ENCODE measurements at places on chromosomes 2 and 18.

GRCh38 chr2:151037434-151037833, 224.2 kb downstream of the RBM43 start:
- no peak for DNase-seq

DNA sequence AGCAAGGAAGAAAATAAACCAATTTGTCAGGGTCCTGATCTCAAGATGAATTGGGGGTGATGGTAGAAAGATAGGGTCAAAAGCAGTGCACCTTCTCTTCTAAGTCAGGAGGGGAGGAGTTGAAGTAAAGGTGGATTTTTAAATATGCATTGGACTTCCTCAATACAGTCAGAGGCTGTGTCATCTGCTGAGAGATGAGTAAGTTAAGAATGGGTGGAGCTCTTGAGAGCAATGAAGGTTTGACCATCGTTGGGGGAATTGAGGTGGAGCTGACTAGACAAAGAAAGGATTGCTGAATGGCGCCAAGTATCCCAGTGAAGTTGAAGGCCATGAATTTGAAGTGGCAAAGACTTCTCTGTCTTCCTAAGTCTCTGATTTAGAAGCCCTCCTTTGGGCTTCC, 18.4 kb upstream of the CPO start:
- no peak for DNase-seq

DNA sequence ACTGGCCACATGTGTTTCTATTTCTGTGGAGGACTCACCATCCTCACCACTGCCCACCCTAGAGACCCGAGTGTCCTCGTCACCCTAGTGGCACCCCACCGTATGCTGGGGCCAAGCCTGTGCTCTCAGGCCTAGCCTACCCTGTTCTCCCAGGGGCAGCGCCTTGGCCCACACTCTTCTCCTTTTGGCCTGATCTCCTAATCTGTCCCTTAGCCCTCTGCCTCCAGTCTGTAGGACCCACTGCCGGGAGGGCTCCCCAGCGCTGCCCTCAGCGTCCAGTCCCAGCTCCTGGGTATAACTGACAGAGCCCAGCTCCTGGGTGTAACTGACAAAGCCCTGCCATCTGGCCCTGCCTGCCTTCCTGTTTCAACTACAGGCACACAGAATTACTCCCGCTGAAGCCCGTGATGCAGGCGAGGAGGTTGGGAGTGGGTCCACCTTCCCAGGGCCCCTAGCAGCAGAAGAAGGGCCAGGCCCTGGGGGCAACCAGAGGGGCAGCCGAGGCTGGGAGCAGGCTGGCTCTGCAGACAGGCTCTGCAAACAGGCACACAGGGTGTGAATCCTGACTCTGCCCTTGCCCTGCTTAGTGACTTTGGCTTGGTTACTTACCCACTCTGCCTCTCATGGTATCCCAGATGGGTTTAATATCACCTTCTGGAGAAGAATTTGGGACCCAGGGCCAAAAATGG, 25.6 kb upstream of the PTMA start:
- no peak for DNase-seq

DNA sequence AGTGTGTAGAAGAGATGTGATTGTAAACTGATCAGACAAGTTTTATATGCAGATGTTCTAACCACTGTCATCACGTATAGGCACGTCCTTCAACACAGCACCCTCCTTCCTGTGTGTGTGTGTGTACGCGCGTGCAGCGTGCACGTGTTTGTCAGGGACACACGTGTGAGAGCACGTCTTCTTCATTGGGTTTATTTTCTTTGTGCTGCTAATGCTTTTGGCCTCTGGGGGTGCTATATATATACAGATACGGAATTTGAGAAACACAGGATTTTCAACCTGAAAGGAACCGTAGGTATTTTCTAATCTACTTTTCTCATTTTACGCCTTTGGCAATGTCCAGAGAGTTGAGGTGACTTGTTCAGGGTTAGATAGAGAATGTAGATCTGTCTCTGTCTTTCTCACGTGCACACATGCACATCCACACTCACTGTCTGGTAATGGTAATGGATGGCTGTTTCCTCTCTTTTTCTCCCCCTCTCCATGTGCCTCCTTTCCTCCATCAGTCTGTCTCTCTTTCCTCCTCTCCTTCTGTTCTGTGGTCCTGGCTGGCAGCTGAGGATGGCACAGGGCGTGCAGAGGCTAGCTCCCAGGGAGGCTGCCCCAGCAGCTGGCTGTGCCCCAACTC, 13.4 kb upstream of the CELF4 start:
- peak; percentile 69 for DNase-seq

GRCh38 chr2:85847051-85847588, 41.7 kb downstream of the ST3GAL5 start:
- DNase-seq = no peak

GRCh38 chr18:10793730-10794370, 268.0 kb downstream of the NAPG start:
- no peak for DNase-seq

GRCh38 chr2:164066095-164066494, 330.3 kb upstream of the FIGN start:
- DNase-seq = no peak

GRCh38 chr2:9313443-9313842, 106.8 kb downstream of the ASAP2 start:
- no peak for DNase-seq

DNA sequence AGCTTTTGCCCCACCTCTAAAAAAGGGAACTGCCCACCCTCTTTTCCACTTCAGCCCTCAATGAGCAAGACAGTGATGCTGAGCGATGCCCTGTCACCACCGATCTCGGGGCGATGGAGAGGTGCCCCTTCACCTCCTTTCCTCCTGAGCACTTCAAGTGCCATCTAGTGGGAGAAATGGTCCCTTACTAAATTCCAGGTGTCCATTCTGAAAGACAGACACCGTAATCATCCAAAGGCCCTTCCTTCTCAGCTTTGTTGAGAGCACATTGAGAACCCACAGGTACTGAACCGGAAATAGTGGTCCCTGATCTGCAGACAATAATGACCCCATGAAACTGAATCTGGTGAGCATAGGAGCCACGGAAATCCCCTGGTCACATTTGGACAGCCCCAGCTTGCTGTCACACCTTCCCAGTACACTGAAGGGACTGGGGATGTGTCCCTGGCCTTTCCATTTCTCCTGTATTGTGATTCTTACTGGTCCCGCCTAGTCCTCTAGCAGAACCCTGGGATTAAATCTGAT, 38.5 kb downstream of the KCTD18 start:
- no peak for DNase-seq

- DNase-seq = no peak
Measured at GRCh38 chr2:188395903-188396689, 104.4 kb downstream of the GULP1 start.

DNA sequence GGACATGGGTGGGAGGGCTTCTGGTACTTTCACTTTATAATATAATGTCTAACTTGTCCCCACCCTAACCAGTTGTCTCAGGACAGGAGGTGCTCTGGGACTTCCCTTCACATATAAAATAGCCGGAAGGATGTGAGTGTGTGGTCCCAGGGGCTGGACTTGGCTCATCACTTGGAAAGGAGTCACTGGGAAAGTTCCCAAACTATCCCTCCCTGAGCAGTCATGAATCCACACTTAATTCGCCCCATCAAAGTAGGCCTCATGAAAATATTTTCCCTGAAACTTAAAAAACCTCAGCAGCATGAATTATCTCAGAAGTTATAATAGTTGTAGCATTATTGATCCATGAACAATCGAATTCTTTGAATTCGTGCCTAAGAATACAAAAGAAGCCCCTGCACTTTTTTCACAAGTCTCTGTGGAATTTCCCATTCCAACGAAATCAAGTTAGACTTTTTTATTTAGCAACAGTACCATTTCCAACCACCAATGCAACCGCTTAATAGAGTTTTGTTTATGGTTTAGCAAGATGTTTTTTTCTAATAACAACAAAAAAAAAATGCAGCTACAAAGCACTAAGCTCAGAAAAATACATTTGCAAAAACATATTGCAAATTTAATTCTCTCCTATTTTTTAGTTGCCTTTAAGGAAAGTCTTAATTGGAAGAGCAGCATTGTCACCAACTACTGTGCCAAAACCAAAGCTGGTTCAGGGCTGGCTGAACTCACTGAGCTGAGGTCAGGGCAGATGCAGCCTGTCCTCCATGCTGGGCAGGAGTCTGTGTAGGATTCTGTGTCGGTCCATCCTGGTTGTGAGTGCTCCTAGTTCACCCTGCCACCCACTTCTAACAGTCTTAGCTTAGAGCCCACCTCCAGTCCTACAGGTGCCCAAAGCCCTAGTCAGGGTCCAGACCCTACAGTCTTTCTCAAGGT, 68.8 kb upstream of the SPTBN1 start:
- no peak for DNase-seq

DNA sequence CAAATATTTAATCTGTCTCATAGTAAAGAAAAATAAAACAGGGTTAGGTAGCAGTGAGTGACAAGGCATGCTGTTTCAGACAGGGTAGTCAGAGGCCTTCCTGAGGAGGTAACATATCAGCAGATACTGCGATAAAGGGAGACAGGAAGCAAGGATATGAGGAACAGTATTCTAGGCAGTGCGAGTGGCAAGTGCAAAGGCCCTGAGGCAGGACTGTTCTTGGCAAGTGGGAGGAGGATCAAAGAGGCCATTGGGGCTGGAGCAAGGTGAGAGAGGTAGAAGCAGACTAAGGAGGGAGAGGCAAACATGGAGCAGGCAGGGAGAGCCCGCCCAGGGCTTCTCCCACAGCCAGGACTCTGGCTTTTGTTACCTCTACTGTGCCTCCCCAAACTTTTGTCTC, 33.6 kb downstream of the GAD1 start:
- no peak for DNase-seq

- DNase-seq = no peak
Measured at GRCh38 chr2:32237996-32238395, 26.7 kb downstream of the NLRC4 start.

DNA sequence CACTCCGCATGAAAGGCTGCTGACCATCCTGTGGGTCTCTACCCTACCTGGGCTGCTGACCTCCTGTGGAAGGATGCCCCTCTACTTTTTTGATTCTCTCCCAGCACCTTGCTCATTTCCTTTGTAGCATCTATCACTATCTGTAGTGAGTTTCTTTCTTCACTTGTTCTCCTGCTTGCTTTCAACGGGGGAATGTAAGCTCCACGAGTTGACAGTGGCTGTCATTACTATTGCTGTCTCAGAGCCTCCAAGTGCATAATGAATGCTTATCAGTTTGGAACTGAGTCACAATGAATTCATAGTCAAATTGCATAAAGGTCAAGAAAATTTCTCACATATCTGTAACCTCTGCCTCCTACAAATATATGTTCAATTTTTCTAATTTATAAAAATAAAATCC, 477.7 kb downstream of the PLCL1 start:
- no peak for DNase-seq

DNA sequence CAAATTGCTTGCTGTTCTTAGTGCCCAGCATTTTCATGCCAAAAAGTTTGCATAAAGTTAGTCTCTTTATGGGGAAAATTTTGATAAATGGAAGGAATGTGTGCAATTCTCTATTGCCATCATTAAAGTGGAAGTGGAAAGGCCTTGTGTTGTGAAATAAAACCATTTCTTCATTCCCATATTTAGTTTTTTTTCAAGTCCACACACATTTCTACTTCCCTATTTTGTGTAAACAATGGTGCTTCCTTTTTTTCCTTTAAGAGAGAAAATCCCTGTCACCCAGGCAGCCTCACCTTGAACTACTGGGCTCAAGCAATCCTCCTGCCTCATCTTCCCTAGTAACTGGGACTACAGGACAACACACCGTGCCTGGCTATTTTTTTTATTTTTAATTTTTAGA, 42.3 kb upstream of the NCOA1 start:
- DNase-seq = no peak

DNA sequence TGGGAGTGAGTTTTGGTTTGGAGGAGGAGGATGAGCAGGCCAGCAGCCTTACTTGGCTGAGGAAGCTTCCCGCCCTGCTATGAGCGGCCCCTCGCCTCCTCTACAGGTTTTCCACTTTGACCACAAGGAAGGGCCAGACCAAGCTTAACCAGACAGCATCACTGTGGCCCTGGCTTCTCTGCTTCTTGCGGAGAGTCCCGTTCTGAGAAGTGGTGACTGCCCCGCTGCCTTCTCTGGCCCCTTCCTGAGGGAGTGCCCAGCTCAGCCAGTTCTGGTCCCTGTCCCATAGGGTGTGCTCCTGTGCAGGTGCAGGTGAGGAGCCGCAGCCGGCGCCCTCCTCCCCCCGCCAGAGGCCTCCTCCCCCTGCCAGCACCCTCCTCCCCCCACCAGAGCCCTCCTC, 101.0 kb downstream of the FAM210A start:
- DNase-seq = no peak

DNA sequence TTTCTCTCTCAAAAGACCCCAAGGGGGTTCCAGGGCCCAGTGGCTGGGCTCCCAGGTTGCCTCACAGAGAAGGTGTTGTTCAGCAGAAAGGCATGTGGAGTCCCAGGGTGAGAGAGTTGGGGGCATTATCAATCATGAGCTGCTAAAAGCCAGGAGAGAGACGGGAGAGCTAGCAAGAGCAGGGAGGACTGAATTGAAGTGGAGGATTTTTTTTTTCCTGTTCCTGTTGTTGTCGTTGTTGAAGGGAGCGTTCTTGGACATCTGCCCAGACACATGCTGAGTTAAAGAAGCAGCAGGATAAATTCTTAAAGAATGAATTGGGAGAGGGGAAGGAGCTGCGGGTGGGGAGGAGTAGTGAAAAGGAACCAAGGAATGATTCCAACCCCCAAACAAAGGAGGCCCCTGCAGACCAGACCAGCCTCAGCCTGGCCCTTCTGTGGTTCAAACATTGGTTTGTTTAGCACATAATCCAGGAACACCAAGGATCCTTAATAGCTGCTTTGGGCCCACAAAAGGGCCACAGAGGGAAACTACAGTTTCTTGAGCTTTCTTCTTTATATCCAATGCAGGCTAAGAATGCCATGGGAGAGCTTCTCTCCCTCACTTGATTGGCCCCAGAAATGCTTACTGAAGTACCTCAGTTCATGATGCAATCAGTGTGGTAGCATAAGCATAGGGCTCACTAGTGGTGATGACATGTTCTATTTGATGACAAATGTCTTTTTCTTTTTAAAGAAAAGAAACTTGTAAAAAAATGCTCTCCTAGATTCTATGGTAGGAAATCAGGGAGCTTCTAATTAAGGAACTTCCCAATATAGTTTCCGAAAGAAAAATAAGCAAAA, 146.0 kb downstream of the SETBP1 start:
- DNase-seq = peak; percentile 33

GRCh38 chr2:239143858-239144712, 256.7 kb downstream of the HDAC4 start:
- DNase-seq = no peak

- DNase-seq = peak; percentile 9
Measured at GRCh38 chr18:13558124-13558523, 168.2 kb downstream of the FAM210A start.

DNA sequence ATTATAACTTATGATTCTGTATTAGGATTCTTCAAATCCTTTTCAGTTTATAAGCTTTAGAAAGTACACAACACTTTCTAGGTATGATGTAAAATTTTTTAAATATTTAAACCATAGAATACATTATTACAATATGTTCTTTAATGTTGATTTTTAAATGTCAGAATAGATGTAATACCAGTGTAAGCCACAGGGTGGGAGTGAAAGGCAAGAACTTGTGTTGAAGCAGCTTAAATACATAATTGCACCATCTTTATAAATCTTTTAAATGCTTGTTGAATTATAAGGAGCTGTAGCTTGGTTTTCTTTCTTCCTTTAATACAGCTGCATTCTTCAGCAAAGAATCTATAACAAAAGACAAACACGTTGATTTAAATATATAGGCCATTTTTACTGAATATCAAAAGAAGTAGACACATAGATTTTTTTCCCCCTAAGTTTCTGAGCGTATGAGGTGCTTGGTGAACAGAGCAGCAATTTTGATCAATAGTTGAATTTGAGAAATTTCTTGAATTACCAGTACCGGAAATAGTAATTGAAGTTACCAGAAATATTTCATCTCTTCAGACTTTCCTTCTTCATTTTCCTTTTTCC, 63.0 kb downstream of the TANK start:
- DNase-seq = no peak

GRCh38 chr2:23379220-23379695, 5.7 kb upstream of the KLHL29 start:
- DNase-seq = no peak

Measured in keratinocyte (primary cell).